Skeletal muscle cell (primary cell): ENCODE measurements at places on chromosomes 4 and X.

DNA sequence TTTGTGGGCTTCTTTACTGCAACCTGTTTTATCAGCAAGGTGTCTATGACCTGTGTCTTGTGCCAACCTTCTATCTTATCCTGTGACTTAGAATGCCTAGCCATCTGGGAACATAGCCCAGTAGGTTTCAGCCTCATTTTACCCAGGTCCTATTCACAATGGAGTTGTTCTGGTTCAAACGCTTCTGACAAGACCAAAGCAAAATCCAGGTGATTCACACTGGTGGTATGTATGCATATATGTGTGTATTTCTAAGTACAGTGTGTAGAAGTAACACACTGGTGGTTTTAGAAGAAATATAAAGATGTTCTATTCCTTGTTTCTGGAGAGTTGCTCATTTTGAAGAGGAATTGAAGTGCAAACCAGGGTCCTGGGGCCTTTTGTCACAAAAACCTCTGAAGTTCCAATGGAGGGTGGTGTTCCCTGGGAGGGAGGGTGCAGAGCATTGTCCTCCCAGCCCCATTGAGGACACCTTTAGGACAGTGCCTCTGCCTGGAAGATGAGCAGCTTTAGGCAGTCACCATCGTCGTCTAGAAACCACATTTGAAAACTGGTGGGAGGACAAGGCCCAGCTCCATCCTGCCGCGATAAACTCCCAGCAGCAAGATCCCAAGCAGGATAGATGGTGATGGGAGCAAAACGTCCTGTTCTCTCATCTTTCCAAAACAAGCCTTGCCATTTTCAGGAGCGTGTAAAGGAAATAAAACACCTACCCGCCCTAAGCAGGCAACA, 191.4 kb downstream of the TSPAN5 start:
- DNase-seq: no peak

DNA sequence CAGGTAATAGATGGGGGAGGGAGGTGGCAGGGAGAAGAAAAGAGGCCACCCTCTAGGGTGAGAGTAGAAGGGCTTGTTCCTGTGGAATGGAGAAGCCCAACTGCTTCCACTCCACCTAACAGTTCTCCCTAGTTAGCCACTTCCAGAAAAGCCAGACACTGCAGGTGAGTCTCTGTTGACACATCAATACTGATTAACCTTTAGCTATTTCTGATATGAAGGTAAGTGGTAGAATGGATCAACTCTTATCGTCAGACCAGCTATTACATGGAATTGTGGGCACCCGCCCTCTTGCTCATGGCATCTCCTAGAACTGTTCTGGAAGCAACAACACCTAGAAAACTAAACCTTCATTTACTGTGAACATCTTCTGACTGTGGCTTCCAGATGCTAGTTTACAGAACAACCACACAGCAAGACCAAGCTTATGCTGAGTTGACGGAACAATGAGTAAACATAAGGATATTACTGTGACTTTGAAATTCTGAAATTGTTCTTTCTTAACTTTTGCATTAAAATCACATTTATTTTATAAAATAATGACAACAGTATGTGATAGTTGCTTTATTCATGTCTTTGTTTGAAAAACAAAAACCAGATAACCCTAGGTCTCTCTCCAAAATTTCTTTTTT, 44.7 kb downstream of the ANXA3 start:
- no peak for DNase-seq

DNA sequence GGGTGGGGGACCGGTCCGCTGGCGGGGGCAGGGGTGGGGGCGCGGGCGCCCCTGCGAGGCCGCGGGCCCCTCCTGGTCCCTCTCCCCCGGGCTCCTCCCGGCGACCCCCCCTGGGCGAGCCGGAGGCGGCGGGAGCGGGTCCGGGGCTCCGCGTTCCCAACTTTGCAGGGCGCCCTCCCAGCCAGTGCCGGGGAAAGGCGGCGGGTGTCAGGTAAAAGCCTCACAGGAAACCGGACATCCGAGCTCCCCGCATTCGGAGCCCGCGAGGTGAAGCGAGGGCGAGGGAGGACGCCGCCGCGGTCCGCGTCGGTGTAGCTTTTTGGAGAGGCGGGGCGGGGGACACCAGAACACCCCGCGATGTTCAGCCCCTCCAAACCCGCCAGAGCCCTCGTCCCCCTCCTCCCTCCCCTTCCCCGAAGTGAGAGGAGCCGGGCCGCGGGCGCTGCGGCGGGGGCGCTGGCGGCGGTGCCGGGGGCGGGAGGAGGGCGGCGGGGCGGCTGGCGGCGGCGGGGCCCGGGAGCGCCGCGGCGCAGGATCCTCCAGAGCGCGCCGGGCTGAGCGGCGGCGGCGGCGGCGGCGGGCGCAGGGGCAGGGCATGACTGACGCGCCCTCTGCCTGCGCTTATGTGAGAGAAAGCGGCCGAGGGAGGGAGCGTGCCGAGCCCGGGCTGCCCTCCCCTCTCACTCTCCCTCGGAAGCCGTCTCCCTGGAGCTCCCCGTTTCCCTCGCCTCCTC, at the start of gene VEGFC:
Gene VEGFC (minus strand): TSS at position 597 of the 734 bp plus-strand sequence. CDS start 611 bp downstream, outside the sequence.
- DNase-seq: no peak

DNA sequence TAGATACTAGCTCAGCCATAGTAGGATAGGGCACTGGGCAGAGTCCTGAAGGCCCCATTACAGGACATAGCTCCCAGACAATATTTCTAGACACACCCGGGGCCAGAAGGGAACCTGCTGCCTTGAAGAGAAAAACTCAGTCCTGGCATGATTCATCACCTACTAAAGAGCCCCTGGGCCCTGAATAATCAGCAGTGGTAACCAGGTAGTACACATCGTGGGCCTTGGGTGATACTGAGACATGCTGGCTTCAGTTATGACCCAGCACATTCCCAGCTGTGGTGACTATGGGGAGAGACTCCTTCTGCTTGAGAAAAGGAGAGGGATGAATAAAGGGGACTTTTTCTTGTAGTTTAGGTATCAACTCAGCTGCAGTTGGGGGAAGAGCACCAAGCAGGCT, 104.3 kb upstream of the STK26 start:
- DNase-seq: no peak

DNA sequence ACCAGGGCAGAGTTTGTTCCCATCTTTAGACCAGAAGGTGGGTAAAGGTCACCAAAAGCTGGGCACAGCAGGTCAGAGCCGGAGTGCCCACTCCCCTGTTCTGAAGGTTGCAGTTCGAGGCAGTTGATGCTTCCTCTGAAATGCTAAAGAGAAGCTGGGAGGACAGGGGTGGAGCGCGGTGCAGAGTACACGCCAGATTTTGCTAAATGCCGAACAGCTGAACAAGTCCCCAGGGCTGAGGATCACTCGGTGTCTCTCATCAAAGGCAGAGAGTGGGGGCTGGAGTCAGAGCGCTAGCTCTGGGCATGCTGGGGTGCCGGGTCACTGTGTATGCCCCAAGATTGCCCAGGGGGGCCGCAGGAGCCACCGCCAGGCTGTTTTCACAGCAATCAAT, 197.0 kb downstream of the BCOR start:
- no peak for DNase-seq

DNA sequence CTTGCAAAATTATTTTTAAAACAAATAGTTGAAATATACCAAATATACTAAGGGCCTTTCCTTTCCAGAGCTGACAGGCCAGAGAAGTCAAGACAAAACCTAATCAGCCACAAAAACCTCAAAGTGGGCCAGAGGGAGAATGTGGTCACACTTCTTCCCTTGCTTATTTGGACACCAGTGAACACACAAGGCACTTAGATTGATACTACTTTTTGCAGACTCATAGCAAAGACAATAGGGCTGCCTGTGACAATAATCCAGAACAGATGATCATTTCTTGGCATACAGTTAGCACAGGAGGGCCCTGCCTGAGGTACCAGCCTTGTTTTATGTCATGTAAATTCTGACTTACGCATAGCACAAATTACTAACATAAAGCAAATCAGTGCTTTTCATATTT, 215.7 kb upstream of the NEIL3 start:
- DNase-seq: no peak
